ENCODE measurements at places on chromosomes 12 and 14.
A peak's percentile ranks its signal among the peaks of the same experiment; 100 is the strongest.

GRCh38 chr12:19482551-19483109 lies 43.3 kb downstream of the AEBP2 start:
- no peak for DNase-seq

- no peak for DNase-seq
Observed at GRCh38 chr12:73067616-73068015, 795.4 kb downstream of the TRHDE start.

GRCh38 chr12:107568718-107569117 lies 116.9 kb upstream of the PWP1 start:
- no peak for DNase-seq

DNA sequence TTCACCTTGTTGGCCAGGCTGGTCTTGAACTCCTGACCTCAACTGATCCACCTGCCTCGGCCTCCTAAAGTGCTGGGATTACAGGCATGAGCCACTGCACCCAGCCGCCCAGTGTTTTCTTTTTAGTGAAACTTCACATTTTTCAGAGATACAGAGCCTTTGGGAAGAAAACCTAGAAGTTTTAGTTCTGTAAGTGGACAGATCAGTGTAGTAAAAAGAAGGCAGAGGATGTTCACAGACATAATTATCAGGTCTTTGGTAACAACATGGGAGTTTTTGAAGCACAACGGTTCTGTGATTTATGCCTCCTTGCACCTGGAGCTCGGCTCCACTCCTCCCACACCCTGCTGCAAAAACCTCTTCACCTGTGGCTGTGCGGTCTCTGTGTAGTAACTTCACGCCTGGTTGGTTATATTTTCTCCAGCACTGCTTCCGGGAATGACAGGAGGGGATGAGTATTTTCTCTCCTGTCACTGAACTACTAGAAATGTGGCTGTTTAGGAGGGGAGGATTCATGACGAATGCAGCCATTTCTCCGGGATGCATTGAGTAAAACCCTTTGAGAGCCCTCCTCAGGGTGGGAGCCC lies 67.0 kb downstream of the ARF6 start:
- DNase-seq: peak; percentile 51

- no peak for DNase-seq
Observed at GRCh38 chr14:73489481-73490175, 1.1 kb upstream of the RIOX1 start.

- DNase-seq: no peak
Observed at GRCh38 chr12:110247340-110248095, 33.5 kb upstream of the ATP2A2 start.

DNA sequence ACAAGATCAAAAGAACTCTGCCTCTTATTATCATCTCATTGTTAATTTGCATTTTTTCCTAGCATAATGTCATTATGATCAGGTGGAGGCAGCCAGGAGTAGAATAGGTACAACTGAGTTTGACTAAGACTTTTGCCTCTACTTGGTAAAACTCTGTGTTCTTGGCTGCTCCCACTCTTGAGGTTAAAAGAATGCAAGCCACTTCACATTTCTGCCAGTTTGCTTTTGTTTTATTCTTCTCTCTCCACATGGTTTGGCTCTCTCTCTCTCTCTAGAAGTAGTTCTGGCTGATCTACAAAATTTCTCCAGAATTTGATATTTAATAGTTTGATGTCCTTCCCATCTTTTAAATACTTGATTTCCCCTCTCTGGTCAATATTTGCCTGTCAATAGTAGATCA lies 170.7 kb upstream of the E2F7 start:
- DNase-seq: no peak

- DNase-seq: no peak
Observed at GRCh38 chr12:74770552-74770951, 232.9 kb downstream of the ATXN7L3B start.

- no peak for DNase-seq
Observed at GRCh38 chr12:73486256-73486655, 1051.4 kb upstream of the ATXN7L3B start.

DNA sequence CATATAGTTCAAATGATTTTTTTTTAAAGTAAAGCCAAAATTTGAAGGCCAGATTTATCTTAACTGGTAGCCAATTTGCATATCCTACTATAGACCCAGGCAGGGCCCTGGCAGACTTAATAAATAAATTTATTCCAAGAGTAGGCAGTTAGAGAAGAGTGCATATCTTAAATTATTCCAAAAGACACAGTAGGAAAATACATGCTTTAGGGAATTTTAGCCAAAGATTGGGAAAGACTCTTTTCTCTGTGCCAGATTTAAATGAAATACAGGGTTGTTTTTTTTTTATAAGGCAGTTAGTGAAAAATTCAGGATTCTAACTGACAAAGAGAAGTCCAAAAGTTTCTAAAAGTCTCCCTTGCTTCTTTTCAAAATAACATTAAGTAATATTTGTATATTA lies 65.5 kb downstream of the ST8SIA1 start:
- DNase-seq: no peak

All from COR-L47 (cell line).